Fibroblast of gingiva (primary cell): ENCODE measurements at places on chromosomes 3 and 15.

DNA sequence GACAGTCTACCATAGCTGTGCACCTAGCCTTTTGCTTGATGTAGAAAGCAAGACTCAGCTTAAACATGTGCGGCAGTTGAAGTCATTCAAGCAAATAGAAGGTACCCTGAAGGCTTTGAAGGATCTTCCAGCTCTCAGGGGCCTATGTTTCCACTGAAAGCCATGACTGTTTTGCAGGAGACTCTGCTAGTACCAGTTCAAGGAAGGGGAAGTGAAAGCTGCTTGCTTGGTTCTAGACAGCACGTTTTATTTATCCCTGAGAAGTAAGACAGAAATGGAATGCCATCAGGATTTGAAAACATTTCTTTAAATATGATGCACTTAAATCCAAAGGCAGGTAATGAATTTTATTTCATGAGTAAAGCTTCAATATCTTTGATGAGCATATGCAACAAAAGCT lies 311.4 kb downstream of the PDCD6IP start:
- no peak for DNase-seq

DNA sequence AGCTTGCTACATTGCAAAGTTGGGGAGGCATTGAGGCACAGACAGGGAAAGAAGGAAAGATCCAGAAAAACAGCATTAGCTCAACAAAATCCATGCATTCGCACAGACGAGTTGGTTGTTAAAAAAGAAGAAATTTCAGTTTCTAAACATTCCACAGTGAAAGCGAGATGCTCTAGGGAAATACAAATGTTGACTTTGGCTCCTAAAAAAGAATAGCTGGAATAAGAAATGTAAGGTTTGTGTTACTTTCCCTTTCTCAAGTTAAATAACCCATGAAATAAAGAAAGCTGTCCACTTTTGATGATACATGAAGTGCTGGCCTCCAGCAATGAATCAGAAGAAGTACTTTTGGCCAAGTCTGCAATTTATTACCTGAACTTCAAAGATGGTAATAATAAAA lies 465.1 kb downstream of the ERC2 start:
- DNase-seq = peak; percentile 18

- no peak for DNase-seq
Observed at GRCh38 chr3:124592658-124593441, 137.4 kb upstream of the UMPS start.

DNA sequence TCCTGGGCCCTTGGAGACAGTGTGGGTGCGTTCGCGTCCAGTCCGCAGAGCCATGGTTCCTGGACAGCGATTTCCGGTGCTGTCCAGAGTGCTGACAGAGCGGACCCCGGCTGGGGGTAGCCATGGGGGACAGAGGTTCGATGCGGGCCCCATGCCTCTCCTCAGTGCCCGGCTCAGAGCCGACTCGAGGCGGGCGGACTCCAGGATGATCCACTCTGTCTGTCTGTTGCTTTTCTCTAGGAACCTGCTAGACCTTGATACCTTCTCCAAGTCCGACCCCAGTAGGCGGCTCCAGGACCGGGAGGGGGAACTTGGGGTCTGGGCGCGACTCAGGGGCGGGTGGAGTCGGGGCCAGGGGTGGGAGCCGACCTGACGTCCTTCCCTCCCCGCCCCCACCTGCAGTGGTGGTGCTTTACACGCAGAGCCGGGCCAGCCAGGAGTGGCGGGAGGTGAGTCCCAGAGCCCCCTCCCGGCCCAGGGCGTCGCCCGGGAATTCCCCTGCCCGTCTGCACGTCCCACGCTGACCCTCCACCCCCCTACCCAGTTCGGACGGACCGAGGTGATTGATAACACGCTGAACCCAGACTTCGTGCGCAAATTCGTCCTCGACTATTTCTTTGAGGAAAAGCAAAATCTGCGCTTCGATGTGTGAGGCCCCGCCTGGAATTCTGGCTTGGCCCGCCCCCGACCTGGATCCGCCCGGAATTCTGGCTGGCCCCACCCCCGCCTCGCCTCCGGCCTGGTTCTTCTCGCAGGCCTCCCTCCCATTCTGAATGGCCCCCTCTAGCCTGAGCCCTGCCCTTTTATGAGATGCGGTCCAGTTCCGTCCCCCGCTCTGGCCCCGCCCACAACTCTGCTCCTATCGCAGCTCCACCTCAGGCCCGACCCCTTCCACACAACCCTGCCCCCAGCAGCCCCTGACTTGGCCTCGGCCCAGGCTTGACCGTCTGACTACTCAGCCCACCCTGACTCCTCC lies 1.0 kb downstream of the CPNE9 start:
- no peak for DNase-seq

DNA sequence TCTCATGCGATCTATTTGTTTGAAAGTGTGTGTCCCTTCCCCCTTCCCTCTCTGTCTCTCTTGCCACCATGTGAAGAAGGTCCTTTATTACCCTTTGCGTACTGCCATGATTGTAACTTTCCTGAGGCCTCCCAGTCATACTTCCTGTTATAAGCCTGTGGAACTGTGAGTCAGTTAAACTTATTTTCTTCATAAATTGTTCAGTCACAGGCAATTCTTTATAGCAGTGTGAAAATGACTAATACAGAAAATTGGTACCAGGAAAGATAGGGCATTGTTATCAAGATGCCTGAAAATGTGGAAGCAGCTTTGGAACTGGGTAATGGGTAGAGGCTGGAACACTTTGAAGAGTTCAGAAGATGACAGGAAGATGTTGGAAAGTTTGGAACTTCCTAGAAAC lies 743.7 kb upstream of the NECTIN3 start:
- DNase-seq = no peak

GRCh38 chr3:106631373-106632108 lies 745.7 kb upstream of the CCDC54 start:
- no peak for DNase-seq

DNA sequence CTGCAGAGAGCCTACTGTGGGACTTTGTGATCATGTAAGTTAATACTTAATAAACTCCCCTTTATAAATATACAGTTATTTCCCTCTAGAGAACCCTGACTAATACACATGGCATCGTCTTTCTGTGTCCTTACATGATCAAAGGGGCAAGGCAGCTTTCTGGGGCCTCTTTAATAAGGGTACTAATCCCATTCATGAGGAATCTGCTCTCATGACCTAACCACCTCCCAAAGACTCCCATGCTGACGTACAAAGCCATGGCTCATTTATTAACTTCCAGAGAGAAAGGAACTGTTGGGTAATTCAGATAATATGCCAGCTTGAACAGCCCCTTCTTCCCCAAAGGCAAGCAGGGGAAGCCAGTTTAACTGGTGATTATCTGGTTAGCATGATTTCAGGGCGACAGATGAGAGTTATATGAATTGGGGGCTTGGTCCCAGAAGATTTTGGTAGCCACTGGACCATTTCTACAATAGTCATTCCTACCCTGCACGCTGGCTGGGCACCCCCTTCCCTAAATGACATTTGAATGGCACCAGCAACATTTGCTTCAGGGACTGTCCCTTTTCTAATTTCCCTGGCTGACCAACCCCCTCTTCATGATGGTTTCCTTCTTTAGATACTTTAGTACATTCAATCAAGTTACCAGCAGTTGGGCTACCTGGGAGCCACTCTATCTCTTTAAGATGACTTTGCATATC lies 83.6 kb upstream of the C3orf80 start:
- DNase-seq = no peak

DNA sequence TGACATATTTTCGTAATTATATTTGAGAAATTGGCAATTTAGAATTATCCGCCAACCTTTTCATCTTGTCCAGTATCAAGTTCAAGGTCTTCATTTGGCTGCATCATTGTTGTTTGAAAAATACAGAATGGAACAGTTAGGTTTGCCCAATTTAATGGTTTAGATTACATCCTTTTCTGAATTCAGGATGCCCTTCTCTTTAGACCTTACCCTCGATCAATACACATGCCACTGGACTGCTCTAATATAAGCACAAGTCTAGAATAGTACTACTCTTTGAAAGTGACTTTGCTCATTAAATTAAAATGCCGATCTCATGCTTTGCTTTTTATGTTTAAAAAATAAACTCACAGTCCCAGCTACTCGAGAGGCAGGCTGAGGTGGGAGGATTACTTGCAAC lies 44.5 kb downstream of the PXK start:
- no peak for DNase-seq

DNA sequence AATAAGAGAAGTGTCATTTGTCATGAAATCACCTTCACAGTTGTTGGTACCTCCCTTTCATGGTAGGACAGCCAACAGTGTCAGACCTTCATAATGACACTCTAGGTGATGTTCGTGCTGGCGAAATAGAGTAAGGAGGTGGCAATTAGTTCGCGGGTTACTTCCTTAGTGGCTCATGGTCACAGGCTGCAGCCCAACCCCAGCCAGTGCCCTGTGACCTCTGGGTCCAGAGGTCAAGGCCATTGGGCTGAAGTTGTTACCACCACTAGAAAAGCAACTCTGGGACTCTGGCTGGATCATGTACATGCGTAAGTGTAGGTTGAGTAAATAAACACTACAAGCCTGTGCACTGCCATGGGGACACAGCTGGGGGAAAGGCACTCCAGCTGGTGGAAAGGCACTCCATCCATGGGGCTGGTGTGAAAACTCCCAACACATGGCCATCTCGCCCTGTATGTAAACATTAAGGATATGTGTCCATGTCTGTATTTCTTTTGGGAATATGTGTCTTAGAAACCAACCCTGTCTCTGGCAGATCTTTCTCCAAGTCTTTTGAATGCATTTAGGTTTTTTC lies 106.7 kb downstream of the RYK start:
- DNase-seq = no peak

- DNase-seq = no peak
Observed at GRCh38 chr3:31800436-31800835, 180.6 kb downstream of the OSBPL10 start.

DNA sequence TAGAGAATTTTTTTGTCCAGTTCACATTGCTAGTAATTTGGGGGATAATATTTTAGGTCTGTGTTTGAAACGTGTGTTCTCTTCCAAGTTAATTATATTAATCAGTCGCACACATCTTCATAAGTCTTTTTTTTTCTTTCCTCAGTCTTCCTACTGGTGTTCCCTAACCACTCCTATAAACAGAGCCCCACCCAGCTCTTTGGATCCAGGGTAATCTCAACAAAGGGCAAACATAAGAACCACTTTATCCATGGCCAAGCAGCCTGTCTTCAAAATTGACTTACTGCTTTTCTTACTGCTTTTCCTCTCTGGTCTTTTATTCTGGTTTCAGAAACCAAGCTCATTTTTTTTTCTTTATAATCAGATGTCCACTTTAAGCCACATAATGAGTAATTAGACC lies 266.8 kb upstream of the NECTIN3 start:
- no peak for DNase-seq
